ENCODE measurements at places on chromosomes 4 and X.
A peak's percentile ranks its signal among the peaks of the same experiment; 100 is the strongest.

- DNase-seq: peak; percentile 47
Observed at GRCh38 chrX:71107762-71108360, 1.3 kb upstream of the CXorf65 start.

GRCh38 chrX:13014111-13015096 is 30.0 kb downstream of the FAM9C start:
- no peak for DNase-seq

DNA sequence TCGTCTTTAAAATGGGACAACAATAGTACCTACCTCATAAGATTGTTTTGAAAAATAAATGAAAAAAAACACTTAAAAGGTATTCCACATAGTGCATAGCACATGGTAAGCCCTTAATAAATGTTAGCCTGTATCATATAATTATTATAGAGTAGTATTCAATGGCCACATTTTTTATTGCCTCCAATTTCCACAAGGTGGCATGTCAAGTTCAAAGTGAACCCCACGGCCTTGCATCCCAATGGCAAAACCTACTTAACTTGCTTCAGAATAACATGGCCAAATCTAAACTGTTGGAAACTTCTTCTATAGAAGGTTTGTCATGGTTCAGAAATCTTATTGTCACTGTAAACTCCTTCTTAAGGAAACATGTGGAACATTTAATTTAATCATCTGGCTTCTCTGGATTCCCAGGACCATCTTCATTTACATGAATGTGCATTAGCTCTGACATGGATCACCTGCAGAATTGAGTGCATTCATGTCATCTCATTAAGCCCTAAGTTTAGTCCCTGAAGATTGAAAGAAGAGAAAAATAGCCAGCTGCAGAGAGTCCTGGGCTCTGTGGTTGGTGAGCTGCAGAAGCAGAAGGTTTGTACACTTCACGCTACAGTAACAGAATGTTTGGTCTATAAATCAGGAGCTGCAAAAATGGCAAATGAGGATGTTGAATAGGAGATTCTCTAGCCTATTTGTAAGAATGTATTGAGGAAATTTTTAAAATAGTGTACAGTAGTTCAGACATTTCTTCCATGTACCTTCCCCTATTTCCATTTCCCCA is 61.0 kb downstream of the ANXA3 start:
- peak; percentile 26 for DNase-seq

DNA sequence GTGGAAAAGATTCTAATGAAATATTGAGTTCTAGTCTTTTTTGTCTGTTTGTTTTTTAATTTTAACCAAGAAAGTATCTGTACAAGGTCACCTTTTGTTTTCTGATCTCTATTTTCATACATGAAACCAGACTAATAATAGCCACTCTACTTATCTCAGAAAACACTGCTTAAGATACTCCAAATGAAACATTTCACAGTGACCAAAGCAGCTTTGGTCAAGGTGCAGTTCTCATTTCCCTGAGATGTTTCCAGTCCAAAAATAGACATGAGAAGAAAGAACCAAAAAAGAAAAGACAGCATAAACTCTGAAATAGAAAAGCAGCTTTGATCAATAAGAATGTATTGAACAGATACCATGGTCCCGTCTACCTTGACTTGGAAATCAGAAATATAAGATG is 782.8 kb downstream of the RAB28 start:
- DNase-seq: no peak

DNA sequence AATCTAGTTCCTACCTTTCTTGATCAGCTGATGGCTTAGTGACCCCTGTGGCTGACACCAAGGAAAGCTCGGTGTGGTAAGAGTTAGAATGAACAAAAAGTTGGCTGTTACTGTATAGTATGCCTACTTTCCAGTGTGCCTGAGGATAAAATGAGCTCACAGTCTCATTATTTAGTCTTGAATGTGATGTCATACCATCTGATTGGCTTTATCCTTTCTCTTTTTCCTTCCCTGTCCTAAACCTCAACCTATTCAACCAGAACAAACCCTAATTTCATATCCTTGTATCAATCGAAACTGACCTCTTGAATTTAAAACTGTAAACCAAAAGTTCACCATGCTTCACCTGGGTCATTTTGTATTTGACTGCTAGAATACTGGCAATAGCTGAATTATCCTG is 156.4 kb downstream of the PPARGC1A start:
- DNase-seq: no peak

DNA sequence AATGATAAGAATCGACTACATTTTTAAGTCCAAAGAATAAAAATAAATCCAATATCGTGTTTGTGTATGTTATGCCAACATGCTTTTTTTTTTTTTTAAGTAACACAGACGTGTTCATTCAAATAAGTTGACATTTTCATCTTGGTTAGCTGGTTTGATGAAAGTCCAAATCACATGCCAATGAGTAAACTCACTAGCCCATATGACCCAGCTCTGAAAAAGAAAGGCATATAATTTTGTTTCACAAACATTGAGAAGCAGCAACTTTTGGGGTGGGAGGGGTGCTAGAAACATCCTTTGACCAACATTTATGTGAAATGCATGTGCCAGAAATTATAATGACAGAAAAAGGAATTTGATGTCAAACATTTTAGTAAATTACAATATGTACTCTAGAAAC is 61.6 kb upstream of the SPP1 start:
- DNase-seq: no peak
